Right lung (tissue), 10 donors: ENCODE measurements at places on chromosomes 6 and 20.

GRCh38 chr20:29299811-29300578, 1957.5 kb upstream of the DEFB115 start:
- no peak for DNase-seq

- DNase-seq = no peak
These were observed 111.3 kb downstream of the ADAT2 start for GRCh38 chr6:143339223-143339622.

DNA sequence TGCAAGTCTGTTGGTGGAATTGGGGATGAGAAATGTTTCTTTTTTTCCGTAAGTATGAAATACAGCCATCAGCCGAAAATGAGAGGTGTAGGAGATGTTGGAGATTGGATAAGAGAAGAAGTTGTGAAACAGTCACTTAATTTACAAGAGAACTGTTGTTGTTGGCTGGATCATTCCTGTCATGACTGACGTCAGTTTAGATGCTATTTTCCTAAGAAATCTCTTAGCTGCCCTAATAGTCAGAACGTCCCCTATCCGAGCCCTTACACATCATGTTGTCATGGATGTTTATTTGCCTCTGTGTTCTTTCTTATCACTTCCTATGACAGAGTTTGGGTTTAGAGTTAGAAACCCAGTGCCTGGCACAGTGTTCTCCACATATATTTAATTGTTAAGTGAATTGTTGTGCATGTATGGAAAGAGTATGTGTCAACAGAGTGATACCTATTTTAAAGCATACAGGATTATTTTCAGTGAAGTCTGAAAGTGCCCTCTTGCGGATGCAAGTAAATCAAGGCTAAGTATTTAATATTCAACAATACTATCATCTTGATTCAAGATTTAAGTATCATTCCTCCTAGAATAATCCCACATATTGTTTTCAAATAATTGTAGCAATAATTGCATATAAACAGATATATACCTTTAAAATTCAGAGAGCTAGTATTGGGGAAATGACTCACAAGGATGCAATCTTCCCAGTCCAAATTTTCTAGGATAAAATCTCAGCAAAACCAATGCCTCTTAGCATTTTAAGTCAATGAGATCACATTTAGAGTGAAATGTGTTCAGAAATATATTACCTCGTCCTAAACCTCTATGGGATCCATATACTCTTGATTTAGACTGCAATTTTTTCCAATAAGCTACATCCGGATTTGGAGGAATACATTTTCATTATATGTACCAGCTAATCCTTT, 309.9 kb upstream of the NOX3 start:
- DNase-seq = no peak

GRCh38 chr6:85191656-85192055, 258.2 kb upstream of the NT5E start:
- no peak for DNase-seq
